Ureter (tissue), 1 donor: ENCODE measurements at places on chromosomes 7 and 10.
A peak's percentile ranks its signal among the peaks of the same experiment; 100 is the strongest.

- no peak for DNase-seq
These were observed 167.7 kb upstream of the SHH start for GRCh38 chr7:155979994-155980393.

GRCh38 chr10:119377958-119378736 is 164.4 kb downstream of the RGS10 start:
- no peak for DNase-seq

GRCh38 chr10:3482200-3482993 is 302.6 kb downstream of the KLF6 start:
- DNase-seq: peak; percentile 79

DNA sequence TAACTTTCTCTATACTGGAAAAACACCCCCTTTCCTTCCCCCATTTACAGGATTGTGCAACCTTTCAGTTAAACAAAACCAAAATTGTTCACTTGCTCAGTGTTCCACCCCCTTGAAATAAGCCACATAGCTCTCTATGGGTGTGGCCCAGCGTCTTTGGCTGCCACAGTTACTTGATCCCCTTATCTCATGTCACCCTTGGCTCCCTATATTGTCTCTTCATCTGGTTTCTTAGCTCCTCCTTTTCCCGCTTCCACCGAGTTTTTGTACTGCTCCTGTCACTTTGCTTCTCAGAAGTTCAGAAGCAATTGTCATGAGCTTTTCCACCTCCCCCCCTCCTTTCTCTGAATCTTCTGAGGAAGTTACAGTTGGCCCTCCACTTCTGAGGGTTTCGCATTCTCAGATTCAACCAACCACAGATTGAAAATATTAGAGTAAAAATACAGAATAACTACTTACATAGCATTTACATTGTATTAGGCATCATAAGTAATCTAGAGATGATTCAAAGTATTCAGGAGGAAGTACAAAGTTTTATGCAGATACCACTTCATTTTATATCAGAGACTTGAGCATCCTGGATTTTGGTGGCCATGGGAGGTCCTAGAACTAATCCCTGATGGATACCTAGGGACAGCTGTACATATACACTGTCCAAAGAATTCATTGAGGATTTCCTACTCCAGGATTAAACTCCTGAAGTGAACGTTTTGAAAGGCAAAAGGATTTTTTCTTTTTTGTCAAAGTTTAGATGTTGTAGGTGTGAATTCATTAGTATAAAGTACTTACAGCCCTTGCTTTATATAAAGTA is 60.4 kb downstream of the ADD3 start:
- DNase-seq: no peak

GRCh38 chr10:110241841-110242240 is 34.4 kb downstream of the MXI1 start:
- DNase-seq: no peak

DNA sequence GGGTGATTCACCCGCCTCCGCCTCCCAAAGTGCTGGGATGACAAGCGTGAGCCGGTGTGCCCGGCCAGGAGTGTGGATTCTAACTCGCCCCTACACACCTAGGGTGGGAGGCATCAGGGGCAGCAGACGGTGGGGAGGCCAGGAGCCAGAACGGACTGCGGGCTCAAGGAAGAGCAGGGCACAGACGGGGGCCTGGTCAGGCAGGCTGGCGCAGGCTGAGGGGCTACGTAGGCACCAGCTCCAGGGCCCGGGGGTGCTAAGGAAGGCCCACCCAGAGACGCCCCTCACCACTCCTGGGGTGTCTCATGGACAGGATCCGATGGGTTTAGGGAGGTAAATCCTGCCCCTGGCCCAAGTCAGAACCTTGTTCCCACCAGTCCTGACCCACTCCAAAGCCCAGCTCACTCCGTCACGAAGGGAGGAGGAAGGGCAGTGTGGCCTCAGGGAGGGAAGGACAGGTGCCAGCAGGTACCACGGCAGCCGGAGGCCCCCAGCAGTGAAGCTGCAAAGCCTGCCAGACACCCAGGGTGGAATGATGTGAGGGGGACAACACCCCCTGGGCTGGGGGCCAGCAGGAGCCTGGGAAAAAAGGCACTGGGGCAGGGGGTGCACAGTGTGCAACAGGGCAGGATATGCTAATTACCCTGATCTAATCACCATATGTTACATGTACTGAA is 251.4 kb downstream of the MAD1L1 start:
- no peak for DNase-seq

- DNase-seq: no peak
These were observed 263.4 kb downstream of the CDC14C start for GRCh38 chr7:49187543-49188268.

GRCh38 chr10:11066520-11066919 is 48.8 kb downstream of the CELF2 start:
- DNase-seq: no peak

GRCh38 chr7:136014659-136015058 is 37.5 kb upstream of the MTPN start:
- no peak for DNase-seq

DNA sequence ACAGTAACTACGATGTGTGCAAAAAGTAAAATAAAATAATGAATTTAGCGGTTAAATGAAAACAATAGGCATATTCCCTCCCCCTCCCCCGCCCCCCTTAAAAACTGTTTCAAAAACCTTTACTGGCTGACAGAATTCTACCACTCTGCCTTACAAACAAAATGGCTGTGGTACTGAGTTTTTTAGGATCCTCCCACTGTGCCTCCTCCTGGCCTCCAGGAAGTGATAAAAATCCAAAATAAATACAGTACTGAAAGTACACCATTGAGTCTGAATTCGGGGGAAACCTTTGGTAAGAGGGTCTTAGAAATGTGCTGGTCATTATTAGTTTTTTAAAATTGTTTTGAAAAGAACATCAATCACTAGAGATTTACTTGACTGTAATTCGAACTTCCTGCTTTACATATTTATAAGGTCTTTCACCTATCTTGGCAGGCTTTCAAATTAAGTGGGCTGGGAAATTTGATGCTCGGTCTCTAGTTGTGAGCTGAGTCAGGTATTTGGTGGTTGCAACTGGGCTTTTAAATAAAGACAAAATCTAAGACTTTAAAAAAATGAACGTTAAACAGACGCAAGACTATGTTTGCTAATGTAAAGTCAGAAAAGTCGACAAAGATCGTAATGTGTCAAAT is 32.5 kb upstream of the EPC1 start:
- DNase-seq: no peak

- DNase-seq: peak; percentile 62
These were observed 1091.8 kb downstream of the LRMDA start for GRCh38 chr10:76523246-76523645.

GRCh38 chr7:55149001-55149400 is 130.2 kb downstream of the EGFR start:
- no peak for DNase-seq

DNA sequence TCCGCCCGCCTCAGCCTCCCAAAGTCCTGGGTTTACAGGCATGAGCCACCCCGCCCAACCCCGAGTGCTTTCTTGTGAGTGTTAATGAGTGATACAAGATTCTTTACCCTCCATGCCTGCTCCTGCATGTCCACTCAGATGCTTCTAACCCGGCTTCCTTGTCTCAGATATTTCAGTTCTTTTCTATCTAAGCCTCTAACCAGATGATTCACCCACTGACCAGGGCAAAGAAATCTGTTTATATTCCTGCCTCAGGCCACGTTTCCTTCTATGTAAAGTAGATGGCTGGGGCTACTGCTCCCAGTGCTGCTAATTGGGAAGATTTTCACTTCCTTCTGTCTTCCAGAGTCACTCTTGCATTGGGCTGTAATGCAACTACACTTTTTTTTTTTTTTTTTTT is 395.1 kb upstream of the ANKRD30A start:
- DNase-seq: no peak
